ENCODE measurements at places on chromosomes 3 and 15.
A peak's percentile ranks its signal among the peaks of the same experiment; 100 is the strongest.

- no peak for DNase-seq
Measured at GRCh38 chr15:82830427-82831173, 21.2 kb downstream of the WHAMM start.

GRCh38 chr3:14536055-14536815, 3.9 kb downstream of the GRIP2 start:
- DNase-seq: no peak

DNA sequence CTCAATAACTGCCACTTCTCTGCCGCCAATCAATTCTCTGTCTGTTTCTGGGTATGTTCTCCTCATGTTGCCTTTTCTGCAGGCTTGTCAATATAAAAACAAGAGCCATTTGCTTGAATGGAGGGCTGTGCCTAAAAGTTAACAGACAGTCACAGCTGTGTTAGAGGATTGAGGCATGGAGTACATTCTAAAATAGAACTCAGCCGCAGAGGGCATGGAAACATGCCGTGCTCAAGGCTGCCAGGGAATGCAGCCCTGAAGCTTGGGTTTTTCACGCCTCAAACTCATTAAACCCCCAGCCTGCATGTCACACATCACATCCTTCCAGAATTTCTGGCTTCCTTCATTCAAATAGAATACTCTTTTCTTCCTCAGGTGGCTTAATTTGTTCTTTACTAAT, 166.6 kb downstream of the TPRG1 start:
- no peak for DNase-seq

GRCh38 chr3:29576181-29576580, 295.3 kb downstream of the RBMS3 start:
- no peak for DNase-seq

DNA sequence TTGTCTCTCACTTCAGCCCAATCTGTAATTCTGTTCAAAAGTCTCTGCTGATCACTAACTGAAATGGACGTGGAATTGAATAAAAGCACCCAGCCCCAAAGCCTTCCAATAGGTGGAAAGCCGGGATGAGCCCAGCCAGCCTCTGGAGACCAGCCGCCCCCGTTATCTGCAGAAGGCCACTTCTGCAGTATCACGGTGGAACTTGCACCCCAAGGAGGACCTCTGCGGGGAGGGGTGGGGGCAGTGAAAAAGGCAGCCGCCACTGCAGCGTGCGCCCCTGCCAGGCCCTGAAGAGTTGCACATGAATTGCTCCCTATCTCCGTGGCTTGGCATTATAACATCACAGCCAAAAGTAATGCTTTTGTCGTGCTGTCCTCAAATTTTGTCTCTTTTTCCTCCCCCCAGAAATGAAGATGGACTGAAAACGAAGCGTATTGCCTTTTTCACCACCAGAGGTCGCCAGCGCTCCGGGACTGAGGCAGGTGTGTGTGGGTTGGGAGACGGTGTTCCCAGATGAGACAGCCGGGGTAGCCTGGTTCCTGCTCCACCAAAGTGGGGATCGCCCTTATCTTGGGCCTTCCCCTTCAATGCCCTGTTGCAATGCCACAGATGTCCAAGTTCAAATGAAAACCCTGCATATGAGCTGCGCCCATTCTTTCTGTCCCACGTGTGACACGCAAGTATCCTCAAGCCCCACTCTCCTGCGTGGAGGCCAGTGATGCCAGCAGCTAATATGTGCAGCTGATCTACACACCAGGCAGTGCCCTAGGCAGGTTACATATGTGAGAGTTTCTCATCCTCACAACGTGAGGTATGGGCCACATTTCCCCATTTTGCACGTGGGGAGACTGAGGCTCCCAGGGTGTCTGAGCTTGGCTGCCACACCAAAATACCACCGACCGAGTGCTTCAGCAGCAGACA, 96.0 kb downstream of the LRRK1 start:
- peak; percentile 57 for DNase-seq

GRCh38 chr15:47644722-47645121, 72.6 kb upstream of the SEMA6D start:
- DNase-seq: no peak

- DNase-seq: no peak
Measured at GRCh38 chr15:82103468-82103867, 57.6 kb upstream of the MEX3B start.

DNA sequence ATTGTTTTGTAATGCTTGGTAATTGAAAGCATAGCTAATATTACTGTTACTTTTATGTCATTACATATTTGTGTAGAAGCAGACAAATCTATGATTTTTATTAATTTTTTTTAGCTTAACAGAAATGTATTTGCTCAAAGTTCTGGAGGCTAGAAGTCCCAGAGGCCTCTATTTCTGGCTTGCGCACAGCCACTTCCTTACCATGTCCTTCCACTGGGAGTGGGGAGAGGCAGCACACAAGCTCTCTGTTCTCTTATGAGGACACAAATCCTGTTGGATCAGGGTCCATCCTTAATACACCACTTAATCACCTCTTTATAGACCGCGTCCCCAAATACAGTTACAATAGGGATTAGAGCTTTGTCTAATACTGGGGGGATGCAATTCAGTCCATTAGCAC, 1061.4 kb downstream of the OTOL1 start:
- no peak for DNase-seq

DNA sequence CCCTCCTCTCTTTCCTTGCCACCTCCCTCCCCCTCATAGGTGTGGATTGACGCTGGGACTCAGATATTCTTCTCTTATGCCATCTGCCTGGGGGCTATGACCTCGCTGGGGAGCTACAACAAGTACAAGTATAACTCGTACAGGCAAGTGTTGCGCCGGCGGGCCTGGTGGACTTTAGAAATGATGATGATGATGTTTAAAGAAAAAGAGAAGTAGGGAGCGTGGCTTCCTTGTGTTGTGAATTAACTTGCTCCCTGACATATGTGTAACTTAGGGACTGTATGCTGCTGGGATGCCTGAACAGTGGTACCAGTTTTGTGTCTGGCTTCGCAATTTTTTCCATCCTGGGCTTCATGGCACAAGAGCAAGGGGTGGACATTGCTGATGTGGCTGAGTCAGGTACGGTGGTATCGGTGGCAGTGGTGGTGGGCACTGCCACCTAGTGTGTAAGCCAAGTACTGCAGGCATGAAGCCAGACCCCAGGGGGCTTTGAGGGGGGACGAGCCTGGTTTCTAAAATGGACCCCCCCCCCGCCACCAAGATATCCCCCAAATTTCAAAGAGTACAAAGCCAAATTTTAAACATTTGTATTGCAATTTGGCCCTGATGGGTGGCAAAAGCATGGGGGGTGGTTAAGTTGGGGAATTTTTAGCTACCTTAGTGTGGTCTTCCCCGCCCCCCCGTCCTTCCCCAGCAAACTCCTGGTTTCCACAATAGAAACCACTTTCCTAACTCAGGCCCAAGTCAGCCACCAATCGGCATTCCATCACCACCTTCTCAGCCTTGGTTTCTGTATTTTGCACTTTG, 65.6 kb downstream of the SLC6A6 start:
- DNase-seq: peak; percentile 38

DNA sequence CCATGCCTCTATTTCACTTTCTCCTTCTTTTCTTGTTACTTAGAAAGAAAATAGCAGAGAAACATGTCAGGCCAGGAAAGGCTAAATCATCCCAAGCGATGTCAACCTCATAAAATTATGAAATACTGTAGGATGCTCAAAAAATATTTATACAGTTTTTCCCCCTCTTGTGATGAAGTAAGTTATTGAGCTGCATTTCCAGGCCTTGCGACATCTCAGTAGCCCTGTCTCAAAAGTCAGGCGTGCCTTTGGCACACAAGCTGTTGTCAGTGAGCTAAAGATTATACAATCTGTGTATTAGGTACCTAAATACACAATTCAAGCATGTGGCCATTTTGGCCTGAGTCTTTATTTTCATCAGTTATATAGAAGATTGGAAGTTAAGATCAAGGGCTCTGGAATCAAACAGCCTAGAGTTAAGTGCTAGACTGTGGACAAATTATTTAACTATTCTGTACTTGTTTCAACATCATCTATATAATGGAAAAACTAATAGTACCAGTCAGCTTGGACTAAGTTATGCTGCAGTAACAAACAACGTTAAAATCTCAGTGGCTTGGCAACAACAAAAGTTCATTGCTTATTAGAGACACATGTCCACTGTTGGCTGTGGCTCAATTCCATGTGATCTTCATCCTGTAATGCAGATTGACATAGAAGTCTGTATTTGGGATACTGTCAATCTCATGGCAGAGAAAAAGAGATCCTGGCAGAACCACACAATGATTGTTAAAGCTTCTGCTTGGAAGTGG, 406.4 kb upstream of the PROK2 start:
- DNase-seq: no peak

DNA sequence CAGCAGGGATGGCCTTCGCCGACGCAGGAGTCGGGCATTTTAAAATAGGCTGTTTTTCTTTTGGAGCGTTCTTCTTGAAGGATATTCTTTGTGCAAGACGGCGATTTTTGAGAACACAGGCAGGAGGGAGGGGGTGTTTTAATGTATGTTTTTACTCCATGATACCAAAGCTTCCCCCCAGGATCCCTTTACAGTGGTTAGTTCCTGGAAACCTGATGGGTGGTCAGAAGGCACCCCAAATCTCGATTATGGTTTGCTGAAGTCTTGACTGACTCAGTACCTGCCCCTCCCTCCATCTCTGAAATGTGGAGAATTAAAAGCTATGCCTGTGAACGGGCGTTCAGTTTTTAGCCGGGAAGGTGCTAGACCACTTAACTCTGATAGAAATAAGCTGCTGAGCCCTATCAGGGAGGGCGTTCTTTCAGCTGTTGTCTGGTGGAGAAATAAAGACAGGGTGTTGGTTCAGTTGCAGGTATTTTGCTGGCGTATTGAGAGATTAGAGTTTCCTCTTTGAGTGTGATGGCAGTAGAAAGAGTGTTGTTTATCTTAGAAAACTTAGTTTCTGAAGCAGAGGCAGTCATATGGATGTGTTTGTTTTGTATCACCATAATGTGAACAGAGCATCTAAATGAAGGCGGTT, 3.4 kb downstream of the IGF1R start:
- no peak for DNase-seq

- no peak for DNase-seq
Measured at GRCh38 chr3:76367281-76367680, 581.9 kb upstream of the ZNF717 start.

DNA sequence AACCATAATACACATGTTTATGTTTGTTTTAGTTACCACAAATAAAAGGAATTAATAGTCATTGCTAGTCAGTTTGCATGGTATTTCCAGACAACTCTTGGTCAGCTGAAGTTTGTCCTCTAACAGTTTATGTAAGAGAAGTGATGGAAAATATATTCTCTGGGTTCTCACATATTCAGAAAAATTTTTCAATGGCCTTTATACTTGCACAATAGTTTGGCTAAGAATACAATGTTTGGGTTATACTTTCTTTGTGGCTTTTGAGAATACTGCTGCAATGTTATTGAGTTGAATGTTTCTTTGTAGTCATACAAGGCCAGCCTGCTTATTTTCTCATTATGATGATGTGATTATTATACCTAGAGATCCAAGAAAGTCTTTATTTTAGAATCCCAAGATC, 133.9 kb downstream of the RAP2B start:
- no peak for DNase-seq

DNA sequence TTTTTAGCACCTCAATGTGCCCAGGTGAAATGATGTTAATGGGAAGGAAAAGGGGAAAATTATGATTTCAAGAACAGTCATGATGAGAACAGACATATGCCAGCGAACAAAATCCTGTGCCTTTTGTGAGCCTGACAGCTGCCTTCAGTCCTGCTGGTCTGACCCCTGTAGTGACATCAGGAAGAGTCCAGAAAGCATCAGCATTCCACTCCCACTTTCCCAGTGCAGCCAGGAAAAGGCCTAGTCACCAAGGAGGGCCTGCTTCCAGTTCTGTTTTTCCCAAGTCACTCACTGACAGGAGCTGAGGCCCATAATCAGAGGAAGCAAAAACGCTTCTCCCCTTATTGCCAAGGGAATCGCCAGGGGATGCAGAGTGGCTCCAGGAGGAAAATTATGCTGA, 218.4 kb downstream of the ABHD5 start:
- no peak for DNase-seq

GRCh38 chr3:44030285-44030684, 211.4 kb upstream of the TOPAZ1 start:
- DNase-seq: no peak

DNA sequence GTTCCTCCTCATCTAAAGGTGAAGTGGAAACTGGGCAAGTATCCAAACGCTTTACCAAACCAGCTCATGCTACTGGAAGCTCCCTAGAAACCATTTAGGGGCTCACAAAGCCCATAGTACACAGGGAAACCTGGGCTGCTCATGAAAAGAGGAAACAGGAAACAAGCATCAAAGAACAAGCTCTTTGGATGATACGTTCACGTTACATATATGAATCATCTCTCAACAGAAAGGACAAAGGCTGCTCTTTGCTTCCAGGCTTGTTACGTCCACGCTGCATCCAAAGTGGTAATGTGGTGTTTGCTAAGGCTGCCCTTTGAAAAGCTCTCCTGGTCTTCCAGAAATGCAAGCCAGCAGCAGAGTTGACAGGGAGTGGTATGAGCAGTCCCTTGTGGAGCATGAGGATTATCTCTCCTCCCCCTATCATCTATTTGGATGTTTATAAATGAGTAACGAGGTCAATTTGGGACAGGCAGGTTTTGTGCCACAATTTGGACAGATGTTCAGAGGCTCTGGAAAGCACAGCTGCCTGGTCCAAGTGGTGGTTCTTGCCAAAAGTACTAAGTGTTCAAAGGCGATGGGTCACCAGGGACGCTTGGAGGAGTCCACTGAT, 98.0 kb upstream of the RORA start:
- no peak for DNase-seq

DNA sequence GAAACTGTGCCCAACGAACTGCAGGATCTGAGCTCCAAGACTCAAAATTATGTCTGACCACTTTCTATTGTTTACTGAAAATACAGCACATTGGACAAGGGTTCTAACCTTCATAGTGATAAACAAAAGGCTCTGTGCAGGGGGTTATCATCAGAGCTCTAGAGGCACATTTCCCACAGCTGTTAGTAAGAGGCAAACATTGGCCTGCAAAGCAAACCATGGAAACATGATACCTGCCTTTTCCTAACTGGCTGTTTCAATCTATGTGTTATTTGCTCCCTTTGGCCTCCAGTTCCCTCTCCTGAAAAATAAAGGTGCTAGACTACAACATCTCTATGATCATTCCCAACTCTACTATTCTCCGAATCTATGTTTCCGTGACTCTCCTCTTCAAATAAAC, 159.7 kb upstream of the ARHGEF26 start:
- no peak for DNase-seq

DNA sequence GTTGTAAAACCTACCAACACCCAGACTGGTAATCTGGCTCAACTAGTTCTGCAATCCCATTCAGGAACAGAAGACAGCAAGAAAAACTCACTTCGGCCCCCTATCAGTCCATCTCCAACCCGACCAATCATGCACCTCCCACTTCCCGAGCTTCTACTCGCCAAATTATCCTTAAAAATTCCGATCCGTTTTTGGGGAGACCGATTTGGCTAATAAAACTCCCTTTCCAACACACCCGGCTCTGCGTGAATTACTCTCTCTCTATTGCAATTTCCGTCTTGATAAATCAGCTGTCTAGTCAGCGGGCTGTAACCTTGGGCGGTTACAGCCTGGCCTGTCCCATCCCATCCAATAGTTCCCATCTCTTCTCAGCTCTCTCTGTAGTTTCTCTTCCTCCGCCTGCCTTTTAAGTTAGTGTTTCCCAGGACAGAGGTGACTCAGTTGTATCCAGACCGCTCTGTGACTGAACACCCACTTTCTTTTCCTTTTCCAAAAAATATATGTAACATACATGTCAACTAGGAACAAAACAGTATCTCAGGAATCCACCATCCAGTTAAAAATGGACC, 780 bp upstream of the ACAD9 start:
- DNase-seq: peak; percentile 38
